ENCODE measurements at places on chromosomes 16 and 17.

- no peak for DNase-seq
Observed at GRCh38 chr16:17301593-17302135, 169.1 kb downstream of the XYLT1 start.

DNA sequence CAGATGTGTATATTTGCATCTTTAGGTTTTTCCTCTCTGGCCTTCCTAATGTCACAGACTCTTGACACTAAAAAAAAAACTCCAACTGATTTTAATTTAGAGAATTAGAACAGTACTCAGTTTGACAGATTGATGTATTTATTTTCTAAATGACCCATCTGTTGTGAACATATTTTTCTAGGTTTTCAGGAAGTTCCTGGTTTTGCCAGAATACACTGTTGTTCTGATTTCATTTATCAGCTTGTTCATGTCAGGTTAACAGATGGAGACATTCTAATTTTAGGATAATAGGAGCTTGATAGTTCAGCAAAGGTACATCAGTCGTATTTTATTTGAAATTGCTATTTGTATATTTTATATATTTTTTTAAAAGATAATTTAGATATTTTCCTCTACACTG is 133.4 kb downstream of the TANC2 start:
- DNase-seq = no peak

DNA sequence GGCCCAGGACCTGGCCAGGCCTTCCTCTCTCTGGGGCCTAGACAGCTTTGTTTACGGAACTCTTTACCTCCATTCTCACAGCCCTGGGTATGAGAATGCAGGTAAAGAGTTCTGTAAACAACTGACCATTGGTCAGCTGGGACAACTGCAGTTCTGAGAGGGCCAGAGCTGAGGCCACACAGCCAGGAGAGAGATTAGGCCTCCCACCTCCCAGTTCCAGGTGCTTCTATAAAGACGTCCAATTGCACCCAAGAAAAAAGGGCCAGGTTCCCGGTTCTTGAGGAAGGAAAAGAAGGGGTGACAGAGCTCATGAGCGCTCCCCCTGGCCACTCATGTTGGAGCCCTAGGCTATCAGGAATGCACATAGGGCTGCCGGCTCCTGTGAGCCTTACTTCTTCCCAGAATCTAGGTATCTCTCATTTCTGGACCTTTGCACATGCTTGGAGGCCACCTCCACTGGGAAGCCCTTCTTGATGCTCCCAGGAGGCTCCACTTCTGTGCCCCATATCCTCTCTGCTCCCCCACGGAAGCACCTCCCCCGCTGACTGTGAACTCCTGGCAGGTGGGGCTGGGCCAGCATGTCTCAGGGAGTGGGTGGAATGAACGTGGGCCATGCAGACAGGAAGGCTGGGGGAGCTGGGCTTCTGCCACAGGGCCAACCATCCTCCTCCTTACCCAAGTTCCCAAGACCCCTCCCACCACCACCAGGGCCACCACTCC is 13.1 kb downstream of the CNGB1 start:
- DNase-seq = no peak

DNA sequence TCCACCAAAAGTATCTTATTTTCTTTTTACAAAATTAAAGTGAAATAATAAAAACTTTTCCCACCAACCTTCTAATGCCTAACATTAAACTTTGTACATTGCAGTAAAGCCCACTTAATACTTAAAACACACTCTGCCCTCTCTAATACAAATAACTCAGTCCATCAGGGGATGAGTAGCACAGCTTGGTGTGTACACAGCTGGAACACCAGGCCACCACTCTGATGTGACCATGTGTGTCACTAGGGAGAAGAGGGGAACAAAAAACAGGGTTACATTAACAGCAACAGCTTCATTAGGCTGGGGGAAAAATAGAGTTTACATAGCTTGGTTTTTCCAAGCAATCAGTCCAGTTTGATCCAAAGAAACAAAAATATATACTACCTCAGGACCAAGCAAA is 295.0 kb downstream of the CEP112 start:
- DNase-seq = no peak

- DNase-seq = no peak
Observed at GRCh38 chr17:68599552-68600066, 1.6 kb downstream of the FAM20A start.
